ENCODE measurements at places on chromosomes 16 and 17.

GRCh38 chr16:25709213-25709612, 17.5 kb downstream of the HS3ST4 start:
- DNase-seq, result no peak

DNA sequence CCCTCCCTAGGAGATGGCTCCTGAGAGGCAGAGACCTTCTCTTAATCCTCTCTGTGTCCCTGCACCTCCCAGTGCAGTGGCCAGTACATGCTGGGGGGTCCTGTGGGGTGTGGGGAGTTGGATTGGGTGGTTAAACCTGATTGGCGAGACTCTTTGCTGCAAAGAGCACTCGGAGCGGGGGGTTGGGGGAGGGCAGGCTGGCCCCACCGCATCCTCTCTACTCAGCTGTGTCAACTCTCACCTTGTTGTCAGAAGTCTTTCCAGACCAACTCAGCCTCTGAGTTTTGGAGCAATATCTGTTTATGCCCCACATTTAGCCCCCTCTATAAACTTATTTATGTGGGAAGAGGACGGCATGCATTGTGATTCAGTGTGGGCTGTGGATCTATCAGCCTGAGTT, 40.0 kb downstream of the SMARCE1 start:
- DNase-seq, result no peak

GRCh38 chr17:78477913-78478756, 99.1 kb downstream of the DNAH17 start:
- DNase-seq, result no peak

- no peak for DNase-seq
These were observed 17.4 kb downstream of the BAIAP2 start for GRCh38 chr17:81052199-81052997.

Data from H54 (cell line).